ENCODE measurements at places on chromosomes 7 and 10. TPM values are rescaled to one million over a fixed set of nuclear protein-coding genes. Genes with fewer than 3 reads are reported as not detected.
A peak's percentile ranks its signal among the peaks of the same experiment; 100 is the strongest.

The SPOCK2 gene
- 12.7 TPM for total RNA-seq

The RADIL gene
- 2.8 TPM for total RNA-seq

The SPDYE11 gene
- not detected for total RNA-seq

DNA sequence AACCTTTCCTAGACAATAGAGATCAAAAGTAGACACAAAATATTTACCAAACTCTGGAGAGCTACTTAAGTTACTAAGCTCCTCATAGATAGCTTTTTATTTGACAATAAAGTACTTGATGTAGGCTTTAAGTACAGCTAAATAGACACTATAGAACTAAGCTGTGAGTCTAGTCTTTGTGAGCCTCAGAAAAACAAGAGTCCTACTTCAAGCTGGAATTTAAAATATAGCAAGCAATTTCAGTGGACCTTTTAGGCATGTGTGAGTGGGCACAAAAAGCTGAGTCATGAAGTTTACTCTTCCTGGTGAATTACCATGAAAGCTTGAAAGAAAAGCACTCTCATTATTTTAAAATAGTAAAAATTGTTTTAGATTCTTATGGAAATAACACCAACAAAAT is 76.1 kb downstream of the ADD3 start:
- no peak for DNase-seq

DNA sequence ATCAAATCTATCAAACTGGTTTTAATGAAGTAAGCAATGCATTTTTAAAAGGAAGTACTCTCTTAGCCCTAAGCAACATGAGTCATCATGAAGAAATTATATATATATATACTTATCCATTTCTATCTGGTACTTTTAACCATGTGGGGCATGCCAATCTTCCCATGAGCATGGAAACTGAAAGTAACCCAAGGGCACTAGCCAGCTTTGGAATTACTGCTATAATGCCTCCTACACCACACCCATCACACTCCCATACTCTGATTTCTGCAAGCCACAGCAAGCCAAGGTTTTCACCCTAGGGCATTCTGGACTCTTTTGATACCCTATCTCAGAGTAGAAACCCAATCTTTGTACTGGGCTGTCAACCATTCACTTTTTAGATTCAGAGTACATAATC is 204.6 kb downstream of the IMMP2L start:
- no peak for DNase-seq

- DNase-seq = no peak
Observed at GRCh38 chr10:79158402-79159097, 89.8 kb downstream of the ZMIZ1 start.

GRCh38 chr7:155713384-155713783 is 68.9 kb downstream of the RBM33 start:
- DNase-seq = peak; percentile 40

DNA sequence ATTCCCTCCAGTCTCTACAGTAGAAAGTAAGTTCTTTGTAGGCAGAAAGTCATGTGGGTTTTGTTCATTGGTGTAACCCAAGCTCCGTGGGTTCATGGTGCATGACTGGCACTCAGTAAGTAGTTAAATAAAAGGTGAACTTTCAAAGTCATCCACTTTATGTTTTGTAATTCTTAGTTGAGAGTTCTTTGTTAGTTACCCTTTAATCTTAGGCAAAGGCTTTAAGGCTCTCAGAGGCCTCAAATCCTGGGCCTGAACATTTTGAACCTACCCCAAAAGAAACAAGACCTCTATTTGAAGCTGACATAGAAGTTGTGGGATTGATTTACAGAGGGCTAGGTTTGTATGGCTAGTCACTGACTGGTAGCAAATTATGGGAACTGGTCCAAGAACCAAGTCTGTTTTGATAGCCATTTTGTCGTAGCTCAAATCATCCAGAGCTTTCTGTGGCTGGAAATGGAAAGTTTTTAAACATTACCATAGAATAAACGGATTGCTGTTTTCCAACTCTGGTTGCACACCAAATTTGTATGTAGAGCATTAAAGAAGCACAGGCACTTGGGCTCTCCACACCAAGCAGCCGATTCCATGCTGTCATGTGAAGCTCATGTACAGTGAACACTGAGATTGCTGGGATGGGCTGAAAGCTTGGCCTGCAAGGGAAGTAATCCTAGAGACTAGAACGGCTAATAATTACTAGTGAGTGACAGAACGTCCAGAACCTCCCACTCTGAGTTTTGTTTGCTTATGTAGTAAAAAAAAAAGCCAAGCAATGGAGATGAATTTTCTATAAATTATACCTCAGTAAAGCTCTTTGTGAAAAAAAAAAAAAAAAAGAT is 53.5 kb downstream of the DENND11 start:
- DNase-seq = no peak

DNA sequence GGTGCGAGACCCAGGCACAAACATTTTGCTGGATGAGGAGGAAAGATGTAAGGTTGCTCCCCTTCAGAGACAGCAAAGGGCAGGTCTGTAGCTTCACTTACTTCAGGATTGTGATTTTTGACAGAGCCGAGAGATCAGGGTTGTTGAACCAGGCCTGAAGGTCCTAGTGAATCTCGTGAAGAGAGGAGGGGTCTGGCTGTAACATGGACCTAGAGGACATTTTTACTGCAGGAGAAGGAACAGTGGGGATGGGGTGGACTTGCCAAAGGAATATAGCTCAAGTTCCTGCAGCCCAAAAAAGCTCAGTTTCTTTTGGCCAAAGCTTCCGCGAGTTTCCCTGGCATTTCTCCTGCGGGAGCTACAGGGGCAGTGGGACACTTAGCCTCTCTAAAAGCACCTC is 976 bp upstream of the EGFR start:
- DNase-seq = no peak
